ENCODE measurements at places on chromosomes 4 and X. TPM values are rescaled to one million over a fixed set of nuclear protein-coding genes. Genes with fewer than 3 reads are reported as not detected.

DNA sequence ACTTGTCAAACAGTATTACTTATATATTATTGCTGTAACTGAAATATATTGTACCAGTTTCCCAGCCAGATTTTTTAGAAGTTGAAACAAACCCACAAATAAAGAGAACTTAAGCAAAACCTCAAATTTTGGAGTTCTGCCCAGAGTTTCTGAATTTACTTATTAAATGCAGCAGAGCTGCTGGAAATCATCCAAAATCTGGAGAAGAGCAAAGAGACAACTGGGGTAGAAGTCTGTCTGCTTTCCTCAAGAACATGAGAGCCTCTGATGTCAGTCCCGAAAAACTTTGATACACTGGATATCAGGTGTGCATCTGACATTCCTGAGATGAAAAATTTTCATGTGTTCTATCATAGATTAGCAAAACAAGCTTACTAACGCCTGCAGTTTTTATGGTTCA is 325.9 kb downstream of the NR3C2 start:
- DNase-seq: no peak

- no peak for DNase-seq
These were observed 766.6 kb downstream of the FAT4 start for GRCh38 chr4:126081336-126081735.

- no peak for DNase-seq
These were observed 27.1 kb downstream of the FBXW7 start for GRCh38 chr4:152508818-152509217.

DNA sequence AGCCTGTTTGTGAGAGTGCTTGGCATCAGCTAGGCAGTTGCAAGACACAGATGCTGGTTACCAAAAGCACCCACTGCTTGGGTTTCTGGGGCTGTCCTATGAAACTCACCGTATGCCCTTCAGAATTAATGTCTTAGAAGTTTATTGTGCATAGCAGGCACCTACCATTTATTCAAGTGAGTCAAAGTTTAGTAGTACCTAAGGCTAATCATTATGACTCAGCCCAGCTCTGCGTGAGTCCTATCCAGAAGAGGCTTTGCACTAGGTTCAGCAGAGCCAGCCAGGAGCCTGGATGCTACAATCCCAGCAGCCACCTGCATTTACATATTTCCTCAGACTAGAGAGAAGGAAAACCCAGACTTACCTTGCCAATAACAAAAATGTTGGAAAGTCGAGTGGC is 4.2 kb downstream of the RPS4X start:
- no peak for DNase-seq

The ETDC gene
- polyA plus RNA-seq: not detected

The SMR3B gene
- polyA plus RNA-seq: not detected

GRCh38 chr4:127479031-127479622 is 153.6 kb upstream of the INTU start:
- no peak for DNase-seq

GRCh38 chr4:177109769-177110168 is 199.9 kb upstream of the NEIL3 start:
- no peak for DNase-seq

The DMRTC1B gene
- not detected for polyA plus RNA-seq

- no peak for DNase-seq
These were observed 47.3 kb downstream of the JAKMIP1 start for GRCh38 chr4:6152869-6153705.

DNA sequence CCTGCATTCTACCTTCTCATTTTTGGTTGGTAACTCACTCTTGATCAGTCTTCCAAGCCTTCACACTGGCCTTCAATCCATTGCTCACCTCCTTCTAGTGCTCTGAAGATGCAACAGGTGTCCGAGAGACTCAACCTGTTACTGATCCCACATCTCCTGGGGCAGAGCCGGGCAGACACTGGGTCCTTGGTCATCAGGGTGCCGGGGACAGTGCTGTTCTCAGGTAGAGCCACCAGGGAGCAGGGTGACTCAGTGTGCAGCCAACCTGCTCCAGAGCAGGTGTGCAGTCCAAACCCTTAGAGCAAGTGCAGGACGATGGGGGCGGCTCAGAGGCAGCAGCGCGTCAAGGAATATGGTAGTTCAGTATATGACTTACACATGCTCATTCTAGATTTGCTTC is 188.4 kb downstream of the DHX15 start:
- DNase-seq: no peak

- DNase-seq: no peak
These were observed 8.7 kb upstream of the RBMX start for GRCh38 chrX:136889269-136889668.

GRCh38 chr4:122542411-122543236 is 78.2 kb downstream of the IL21 start:
- no peak for DNase-seq

The MTMR8 gene
- 0.51 TPM for polyA plus RNA-seq

DNA sequence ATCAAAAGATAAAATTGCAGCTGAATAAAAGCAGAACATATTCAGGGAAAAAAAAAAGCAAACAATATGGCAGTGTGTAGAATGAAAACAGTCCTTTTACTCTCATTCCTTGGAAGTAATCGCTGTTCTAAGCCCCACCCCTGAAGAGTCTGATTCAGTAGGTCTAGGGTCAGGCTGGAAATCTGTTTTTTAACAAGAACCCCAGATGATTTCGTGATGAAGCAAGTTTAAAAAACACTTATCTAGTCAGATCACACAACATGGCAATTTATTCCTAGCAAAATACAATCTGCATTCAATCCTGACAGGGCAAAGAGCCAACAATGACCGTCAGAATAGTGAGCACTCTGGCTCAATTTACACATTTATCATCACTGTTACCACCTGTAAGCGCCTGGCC is 16.1 kb downstream of the FAM120C start:
- DNase-seq: no peak

The ATP2B3 gene
- polyA plus RNA-seq: 0.01 TPM

The APOOL gene
- polyA plus RNA-seq: 2.8 TPM

The NAT8L gene
- polyA plus RNA-seq: not detected

The MUC7 gene
- not detected for polyA plus RNA-seq

DNA sequence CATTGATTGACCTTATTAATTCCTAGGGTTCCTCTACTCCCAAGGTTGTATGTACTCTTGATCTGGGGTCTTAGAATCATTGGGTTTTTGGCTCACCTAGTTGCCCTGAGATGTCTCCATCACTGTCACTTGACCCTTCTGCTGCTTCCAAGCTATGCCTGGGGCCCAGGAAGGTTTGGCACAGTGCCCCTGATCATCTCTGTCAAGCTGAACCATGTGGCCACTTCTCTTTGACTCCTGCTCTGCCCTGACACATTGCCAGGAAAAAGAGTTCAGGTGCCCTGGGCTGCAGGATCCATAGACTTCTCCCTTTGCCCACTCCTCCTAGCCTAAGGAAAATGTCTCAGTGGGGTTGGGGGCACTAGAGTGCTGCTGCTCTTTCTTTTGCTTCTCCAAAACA is 3.9 kb upstream of the CHST7 start:
- DNase-seq: no peak

DNA sequence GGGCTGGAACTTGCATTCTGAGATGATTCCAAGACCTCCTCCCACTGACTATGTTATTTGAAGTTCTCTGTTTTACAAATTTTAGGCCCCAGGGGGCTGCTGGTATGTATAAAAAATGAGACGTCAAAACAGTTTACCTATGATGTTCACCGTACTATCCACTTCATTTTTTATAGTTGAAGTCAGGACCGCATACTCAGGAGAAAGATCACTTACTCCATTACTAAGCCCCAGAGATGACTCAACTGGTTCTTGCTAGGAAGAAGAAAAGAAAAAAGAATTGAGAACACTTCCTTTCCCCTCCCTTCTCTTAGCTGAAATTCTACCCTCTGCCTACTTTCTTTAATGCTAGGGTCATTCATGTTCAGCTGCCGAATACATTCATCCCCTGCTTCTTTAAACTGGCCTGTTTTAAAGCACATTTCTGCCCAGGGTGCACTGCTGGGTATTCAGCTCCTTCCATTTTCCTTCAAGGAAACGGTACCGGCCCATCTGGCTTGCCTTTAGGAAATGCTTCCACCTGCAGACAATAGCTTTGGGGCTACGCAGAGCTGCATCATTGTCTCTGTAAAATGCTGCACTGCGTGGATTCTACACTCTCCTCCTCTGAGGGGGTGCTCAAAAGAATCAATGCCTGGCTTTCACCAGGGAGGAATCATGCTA is 66.2 kb downstream of the IRF2 start:
- DNase-seq: no peak

DNA sequence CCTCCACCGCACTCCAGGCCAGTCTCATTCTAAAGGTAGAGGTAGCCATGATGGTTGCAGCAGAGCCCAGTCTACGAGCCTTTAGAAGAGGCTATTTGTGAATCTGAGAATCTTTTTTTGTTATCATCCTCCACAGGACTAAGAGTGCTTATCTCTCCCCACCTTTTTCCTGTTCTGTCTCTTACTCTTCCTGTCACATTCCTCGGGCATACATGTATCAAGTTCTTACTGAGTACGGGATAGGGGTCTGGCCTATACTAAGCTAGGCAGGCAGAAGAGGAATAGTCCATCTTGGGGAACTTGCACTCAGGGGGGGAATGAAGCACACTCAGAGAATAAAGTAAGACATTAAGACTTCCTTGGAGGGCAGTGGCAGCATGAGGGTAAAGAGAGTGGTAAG is 25.7 kb downstream of the LAS1L start:
- DNase-seq: no peak

GRCh38 chr4:112290341-112290740 is 4.6 kb upstream of the TIFA start:
- DNase-seq: no peak

- DNase-seq: no peak
These were observed 416.3 kb downstream of the PCDH10 start for GRCh38 chr4:133565379-133565778.

The USP51 gene
- not detected for polyA plus RNA-seq

The HERC6 gene
- polyA plus RNA-seq: 9.4 TPM

GRCh38 chr4:36039026-36039425 is 205.3 kb downstream of the ARAP2 start:
- DNase-seq: no peak

- DNase-seq: no peak
These were observed 2390.9 kb downstream of the PCDH7 start for GRCh38 chr4:33111117-33111516.

DNA sequence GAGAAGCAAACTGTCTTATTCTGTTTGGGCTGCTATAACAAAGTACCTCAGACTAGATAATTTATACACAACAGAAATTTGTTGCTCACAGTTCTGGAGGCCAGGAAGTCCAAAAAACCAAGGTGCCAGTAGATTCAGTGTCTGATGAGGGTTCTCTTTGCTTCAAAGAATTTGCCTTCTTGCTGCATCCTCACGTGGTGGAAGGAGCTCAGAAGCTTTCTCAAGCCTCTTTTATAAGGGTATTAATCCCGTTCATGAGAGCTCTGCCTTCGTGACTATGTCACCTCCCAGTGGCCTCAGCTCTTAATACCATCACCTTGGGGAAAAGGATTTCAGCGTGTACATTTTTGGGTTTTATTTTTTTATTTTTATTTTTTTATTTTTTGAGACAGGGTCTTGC is 20.1 kb downstream of the CA5B start:
- no peak for DNase-seq

GRCh38 chr4:20421603-20421985 is 169.9 kb downstream of the SLIT2 start:
- DNase-seq: no peak

DNA sequence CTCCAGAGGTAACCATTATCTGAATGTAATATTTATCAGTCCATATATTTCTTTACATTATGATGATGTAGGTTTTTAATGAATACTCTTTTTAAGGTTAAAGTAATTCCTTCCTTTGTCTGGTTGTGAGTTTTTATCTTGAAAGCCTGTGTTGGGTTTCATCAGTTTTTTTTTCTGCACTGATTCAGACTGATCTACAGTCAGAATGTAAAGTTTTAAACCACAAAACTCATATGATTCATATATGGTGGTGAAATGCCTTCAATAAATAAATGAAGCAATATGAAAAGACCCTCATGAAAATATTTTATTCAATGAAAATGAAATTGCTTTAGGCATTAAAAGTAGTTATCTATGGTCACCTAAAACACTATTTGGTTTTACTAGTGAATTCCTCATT is 47.1 kb downstream of the SORBS2 start:
- DNase-seq: no peak

- peak; percentile 28 for DNase-seq
These were observed 55.1 kb upstream of the BCOR start for GRCh38 chrX:40152741-40153344.

GRCh38 chr4:146453181-146453807 is 68.4 kb downstream of the SLC10A7 start:
- DNase-seq: no peak

- no peak for DNase-seq
These were observed 62.5 kb downstream of the SLAIN2 start for GRCh38 chr4:48403779-48404178.

GRCh38 chr4:73664470-73664869 is 44.2 kb upstream of the RASSF6 start:
- no peak for DNase-seq

- no peak for DNase-seq
These were observed 224.0 kb upstream of the HHIP start for GRCh38 chr4:144421839-144422565.

- DNase-seq: no peak
These were observed 4.0 kb upstream of the HSPA4L start for GRCh38 chr4:127778102-127778501.

The ACE2 gene
- not detected for polyA plus RNA-seq

The EPHA5 gene
- polyA plus RNA-seq: not detected

The GRIPAP1 gene
- 103 TPM for polyA plus RNA-seq

GRCh38 chr4:169707958-169708643 is 49.6 kb downstream of the HPF1 start:
- no peak for DNase-seq

DNA sequence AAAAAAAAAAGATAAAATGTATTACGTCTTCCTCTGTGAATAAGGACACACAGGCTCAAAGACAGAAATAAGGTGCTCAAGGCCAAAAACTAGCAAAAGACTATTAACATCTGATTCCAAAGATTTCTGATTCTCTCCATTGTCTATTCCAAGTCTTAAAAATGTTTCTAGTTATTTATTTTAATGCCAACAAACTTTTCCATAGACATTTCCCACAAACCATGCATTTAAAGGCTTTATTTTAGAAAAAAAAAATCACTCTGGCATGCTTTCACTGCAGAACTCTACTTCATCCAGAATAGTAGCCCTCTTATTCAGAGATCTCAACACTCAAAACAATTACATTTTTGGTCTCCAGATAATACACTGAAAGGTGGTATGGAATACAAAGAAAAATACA is 545.0 kb upstream of the TENM3 start:
- DNase-seq: no peak

The ARSJ gene
- not detected for polyA plus RNA-seq

Measured in CD14-positive monocyte (primary cell).